ENCODE measurements at places on chromosomes 4 and X. TPM values are rescaled to one million over a fixed set of nuclear protein-coding genes. Genes with fewer than 3 reads are reported as not detected.

DNA sequence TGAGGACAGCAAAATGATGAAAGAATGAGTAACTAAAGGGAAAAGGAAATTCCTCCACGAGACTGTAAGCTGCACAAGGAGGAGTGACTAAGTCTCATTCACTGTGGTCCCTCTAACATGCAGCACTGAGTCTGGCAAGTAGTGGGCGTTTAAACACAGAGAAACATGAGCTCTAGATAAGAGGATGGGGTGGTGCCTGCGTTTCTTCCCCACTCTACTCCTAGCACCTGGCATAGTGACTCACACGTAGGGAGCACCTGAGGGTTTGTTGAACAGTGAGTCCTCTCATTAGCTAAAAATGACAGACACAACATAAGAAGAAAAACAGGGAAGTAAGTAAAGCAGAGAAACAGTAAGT, 105.8 kb upstream of the CBR4 start:
- no peak for DNase-seq

DNA sequence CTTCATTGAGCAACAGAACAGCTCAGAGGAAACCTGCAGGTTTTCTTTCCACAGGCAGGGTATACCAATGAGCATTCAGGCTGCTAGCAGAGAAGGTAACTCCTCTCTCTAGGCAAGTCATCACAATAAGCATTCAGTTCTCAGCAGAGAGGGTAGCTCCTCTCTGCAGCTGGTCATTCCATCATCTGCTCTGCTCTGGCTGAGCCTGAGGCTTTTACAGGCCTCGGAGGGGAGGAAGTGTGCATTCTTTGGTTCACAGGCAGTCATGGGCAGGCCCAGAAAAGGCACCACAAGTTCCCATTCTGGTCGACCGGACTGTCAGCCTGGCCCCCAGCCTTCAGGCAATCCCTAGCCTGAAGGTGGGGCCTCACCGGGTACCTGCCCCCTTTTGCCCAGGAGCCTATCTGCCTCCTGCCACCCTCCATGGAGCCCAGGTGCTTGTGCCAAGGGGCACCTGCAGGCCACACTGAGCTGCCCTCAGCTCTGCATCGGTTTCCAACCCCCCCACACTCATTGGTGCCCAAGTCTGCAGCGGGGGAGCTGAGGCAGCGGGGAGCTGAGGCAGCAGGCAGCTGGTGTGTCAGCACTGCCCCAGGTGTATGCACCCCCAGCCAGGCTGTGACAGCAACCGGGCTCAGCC, 83.1 kb downstream of the PRDM5 start:
- DNase-seq, result no peak

DNA sequence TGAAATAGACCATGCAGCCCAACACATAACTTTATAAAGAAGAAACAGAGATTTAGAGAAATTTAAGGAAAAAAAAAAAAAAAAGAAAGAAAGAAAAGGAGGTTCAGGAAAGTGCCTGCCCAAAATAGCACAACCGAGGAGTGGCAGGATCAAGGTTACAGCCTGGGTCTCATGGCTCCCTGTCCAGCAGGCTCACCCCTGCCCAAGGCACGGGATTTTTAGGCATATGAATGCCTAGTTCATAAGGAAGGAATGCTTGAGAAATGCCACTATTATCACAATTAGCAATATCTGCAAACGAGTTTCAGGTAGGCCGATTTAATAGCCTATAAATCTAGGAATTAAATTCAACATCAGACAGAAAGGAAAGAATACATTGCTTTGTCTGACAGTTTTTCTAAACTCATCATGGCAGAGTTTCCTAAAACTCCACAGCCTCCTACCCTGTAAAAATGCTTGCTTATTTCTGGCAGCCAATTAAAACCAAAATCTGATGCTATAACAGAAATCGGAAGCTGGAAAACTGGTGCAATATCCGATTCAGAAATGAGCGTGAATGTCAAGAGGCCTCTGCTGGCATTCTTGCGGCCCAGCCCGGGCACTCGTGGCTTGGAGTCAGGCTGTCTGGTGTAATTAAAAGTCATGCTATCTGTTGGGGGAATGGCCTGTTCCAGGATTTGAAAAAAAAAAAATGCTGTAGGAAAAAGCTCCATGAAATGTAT, 63.5 kb downstream of the GEMIN8 start:
- no peak for DNase-seq

- no peak for DNase-seq
Observed at GRCh38 chr4:151485541-151486131, 76.7 kb downstream of the FHIP1A start.

GRCh38 chr4:128166982-128167381, 105.9 kb downstream of the LARP1B start:
- DNase-seq, result no peak

Gene CTAG1B
- total RNA-seq, result not detected

All from heart left ventricle (tissue), 16 donors.